ENCODE measurements at places on chromosomes 12 and 14. TPM values are rescaled to one million over a fixed set of nuclear protein-coding genes. Genes with fewer than 3 reads are reported as not detected.

The TPPP2 gene
- 0.21 TPM for polyA plus RNA-seq

The PPP1R36 gene
- polyA plus RNA-seq: 0.79 TPM

The BDKRB2 gene
- polyA plus RNA-seq: 0.80 TPM

The SRRM4 gene
- polyA plus RNA-seq: 0.40 TPM

The CELA1 gene
- polyA plus RNA-seq: not detected

The TMX1 gene
- polyA plus RNA-seq: 47.9 TPM
